Stimulated activated CD8-positive, alpha-beta memory T cell treated with anti-CD3 and anti-CD28 coated beads, Interleukin-4, amount 100 ng/mL, for 1 hour (primary cell): ENCODE measurements at places on chromosomes 5 and 9.

- DNase-seq = no peak
Measured at GRCh38 chr5:155897761-155898160, 429.2 kb upstream of the SGCD start.

DNA sequence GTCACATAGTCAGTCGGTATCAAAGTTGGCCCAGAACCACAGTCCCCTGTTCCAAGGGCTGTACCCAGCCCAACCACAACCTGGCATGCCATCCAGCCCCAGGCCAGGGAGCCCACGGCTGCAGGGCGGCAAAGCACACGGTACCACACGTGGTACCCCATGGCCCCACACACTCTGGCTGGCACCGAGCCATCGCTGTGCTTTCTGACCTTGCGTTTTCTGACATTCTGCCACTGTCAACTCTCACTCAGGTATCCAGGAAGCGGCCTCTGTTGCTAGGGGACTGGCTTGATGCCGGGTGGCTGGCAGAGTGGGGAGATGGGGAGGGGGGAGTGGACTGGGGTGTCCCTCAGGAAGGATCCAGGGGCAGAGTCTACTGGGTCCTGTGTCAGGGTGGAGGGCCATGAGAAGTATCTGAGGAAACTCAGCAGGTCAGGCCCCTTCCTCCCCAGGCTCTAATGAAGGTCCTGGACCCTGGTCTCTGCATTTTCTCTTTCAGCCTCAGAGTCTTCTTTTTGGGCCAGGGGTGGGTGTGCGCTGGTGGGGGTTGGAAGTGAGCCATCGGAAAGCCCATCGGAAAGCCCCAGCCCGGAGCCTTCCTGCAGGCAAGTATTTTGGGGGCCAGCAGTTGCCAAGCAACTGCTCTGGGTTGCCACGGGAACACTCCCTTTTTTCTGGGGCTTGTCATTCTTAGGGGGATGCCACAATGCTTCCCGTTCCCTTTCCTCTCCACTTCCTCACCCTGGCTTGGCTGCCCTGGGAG, 21.0 kb upstream of the RALGDS start:
- DNase-seq = peak; percentile 65

- DNase-seq = no peak
Measured at GRCh38 chr5:114179134-114179533, 182.7 kb upstream of the KCNN2 start.

DNA sequence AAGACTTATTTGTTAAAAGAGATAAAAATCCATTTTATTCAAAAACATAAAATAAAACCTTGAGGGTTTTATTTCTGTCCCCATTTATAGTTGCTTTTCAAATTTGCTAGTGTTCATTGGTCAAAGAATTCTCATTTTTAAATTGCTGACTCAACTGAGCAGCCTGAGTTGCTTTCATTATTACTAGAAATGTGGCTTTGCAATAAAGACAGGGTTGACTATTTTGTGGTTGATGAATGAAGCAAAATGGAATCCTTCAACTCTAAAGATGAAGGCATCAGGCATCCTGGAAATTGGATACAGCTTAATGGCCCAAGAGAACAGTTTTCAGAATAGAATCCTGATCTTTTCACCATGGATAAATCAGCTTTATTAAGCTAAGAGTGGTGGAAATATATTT, 23.9 kb upstream of the PPP3R2 start:
- no peak for DNase-seq

DNA sequence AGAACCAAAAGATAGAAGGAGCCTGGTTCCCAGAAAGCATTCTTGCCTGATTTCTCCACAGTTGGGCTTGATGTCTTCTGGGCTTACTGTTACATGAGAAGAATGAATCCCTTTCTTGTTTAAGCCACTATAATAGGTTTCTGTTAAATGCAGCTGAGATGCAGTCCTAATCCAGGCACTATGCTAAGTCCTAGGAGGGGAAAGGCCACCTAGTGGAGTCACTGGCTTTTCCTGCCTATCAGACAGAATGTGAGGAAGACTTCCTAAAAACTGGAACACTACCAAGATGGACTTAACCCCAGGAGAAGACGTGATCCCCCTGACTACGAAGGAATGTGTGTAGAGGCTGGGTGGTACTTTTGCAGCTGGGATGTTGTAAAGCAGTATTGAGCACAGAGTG, 34.3 kb upstream of the FSD1L start:
- DNase-seq = no peak

GRCh38 chr9:125989090-125989501, 241.9 kb downstream of the PBX3 start:
- no peak for DNase-seq
